CD4-positive, alpha-beta memory T cell (primary cell): ENCODE measurements at places on chromosomes 3 and 15.

- DNase-seq, result no peak
Observed at GRCh38 chr15:86591158-86591557, 511.5 kb downstream of the AGBL1 start.

DNA sequence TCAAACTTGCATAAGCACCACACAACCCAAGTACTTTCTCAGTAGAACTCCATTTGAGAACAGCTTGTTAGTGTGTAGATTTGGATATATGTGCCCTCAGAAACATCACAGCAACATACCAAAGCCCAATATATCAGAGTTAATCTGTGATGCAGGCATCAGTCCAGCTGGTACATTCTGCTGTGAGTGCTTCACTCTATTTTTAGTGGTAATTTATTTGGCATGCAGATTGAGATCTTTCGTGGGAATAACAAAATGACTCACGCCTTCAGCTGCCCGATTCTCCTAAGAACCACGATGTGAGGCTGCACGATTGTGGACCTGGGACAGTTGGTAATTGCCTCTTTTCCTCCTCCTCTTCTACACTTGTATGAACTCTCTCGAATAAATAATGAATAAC, 730.7 kb downstream of the SQOR start:
- DNase-seq, result no peak

DNA sequence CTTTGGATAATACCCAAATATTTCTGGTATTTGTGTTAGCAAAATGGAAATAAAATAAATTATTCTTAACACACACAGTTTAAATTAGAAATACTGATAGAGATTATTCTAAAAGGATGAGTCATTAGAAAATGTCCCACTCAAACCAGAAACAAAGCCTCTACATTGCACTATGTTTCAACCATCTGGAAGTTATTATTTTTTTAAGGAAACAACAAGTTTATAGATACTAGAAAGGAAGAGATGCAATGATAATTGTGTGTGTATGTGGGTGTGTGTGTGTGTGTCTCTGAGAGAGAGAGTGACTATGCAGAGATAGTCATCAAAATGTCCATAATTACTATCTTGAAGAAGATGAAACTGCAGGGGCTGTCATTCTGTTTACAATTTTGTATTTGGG, 1340.5 kb downstream of the ROBO1 start:
- no peak for DNase-seq

DNA sequence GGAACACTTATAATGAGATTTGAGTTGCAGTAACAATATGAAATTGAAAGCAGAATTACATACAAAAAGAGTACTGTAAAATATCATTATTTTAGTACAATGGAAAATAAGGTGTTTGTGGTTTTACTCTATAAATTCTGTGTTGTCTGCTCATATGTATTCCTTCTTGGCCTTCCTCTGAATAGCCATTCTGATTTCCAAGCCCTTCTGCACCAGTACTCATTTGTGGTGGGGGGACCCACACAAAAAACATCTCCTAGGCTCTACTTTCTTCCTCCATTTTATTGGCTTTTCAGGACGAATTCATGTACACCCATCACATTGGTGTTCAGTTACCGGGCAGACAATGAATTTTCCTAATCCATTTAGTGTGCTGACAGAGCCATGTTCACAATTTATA, 338.2 kb downstream of the ERC2 start:
- DNase-seq, result no peak

DNA sequence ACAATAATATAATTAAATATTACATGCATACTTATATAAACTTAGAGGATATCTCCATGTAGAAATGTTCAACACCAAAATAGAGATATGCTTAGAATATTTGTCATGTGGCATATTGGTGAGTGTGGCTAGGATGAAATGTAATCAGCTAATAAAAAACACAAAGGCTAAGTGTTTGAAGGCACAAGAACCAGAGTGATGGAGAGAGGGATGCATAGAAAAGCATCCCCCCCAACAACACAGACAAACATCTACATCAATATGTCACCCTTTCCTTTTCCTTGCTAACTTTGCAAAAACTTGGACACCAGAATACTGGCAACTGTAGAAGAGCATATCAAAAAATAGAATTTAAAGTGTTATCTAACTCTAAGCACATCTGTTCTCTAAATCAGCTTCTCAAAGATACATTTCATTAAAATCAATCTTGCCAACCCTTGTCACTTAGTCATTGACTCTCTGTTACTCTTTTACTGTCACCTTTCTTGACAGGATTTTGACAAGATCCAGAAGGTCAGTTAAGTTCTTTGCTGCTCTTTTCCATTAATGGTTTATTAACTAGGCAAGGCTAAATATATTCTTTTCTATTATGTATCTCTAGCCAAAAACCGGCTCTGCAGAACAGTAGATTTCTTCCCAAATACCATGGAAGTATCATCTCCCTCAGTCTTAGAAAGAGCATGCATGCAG, 695.9 kb downstream of the OTOL1 start:
- no peak for DNase-seq

DNA sequence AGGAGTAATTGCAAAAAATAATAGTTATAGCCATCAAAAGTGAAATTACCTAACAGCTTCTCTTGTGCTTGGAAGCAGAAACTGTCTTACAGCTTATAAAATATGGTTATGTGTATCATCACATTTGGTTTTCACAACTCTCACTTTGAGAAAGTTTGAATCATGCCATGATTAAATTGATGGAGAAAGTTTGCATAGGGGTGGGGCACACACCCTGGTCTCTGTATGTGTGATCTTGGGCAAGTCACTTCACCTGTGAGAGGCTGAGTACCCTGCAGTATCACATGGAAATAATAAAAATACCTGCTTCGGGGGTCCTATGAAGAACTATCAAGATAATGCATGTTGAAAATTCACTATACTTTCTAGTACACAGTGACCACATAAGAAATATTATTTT, 471.4 kb downstream of the RAP2B start:
- DNase-seq, result no peak

DNA sequence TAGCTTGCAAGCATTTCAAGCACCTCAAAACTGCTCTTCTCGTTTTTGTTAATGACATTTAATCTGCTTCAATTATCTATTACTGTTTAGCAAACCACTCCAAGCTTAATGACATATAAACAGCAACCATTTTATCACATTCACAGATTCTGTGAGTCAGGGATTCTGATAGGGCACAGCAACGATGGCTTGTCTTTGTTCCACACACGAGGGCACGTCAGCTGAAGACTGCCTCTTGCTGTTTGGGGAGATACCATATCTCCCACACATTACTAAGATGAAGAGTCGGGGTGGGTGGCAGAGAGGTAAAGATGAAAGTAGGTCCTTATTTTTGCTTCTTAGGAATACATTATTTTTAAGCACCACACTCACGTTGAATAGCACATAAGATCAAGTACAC, 19.3 kb downstream of the CPOX start:
- DNase-seq, result no peak

DNA sequence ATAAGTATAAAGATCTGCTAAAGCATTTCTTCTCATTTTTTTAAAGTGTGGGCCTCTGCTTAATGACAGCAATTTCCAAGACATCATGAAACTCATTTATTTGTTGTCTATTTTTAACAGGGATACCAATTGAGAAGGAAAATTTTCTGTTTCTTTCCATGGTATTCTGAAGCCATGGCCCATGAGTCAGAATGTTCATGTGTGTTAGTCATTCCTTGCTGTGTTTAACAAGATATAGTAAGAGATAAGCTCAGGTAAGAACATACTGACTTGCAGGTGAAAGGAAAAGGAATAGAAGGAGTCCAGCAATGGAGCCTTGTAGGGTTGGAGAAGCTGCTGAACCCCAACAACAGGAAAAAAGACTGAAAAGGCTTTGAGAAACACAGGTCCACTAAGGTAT, 17.0 kb upstream of the ARID3B start:
- DNase-seq, result no peak

DNA sequence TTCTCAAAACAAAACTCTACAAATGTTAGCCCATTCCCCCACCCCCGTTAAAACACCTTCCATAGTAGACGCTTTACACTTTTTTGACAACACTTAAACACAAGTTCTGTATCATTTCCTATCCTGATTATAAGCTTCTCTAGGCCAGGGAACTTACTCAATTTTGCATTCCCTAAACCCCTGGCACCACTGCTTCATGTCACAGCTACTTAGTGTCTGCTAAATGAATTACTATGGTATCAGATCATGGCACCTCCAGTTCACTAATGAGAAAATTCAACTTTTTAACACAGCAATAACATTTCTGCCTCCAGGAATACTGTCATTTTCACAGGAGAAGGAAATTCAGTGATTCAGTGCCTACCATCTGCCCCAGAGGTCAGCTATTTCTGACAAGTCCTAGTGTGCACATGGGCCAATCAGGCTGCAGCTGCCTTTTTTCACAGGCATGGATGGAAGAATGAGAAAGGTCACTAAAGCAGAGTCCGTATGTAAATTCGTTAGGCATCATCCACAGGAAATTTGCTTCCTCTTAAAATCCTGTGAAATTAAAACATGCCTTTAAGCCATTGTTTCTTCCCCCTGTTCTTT, 18.5 kb downstream of the SFMBT1 start:
- no peak for DNase-seq

DNA sequence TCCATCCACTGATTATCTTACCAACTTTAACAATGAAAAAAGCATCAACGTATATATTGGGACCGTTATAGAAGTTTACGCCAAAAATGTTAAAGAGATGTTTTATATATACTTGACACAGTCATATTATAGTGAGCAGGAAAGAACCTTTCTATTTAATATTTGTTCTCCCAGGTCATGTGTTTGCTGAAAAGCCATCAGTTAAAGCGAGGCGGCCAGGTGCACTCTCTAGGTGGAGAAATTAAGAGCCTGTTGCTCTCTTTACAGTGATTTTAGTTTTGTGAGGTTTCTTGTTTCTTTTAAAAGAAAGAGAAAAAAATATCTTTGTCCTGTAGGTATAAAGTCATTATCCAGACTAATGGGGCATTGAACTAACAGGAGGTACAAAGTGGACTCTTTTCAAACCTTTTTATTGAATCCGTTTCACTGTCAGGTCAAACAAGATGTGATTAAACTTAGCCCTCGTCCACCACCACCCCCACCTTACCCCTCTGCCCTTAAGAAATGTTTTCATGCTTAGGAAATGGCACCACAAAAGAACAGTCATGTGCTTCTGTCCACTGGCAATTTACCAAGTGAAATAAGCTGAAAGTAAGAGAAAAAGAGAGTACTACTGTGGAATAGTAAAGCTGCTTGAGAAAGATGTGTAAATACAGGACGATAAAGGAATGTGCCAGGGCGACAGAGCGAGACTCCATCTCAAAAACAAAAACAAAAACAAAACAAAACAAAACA, 279.9 kb downstream of the PTPRG start:
- no peak for DNase-seq

- no peak for DNase-seq
Observed at GRCh38 chr15:26864664-26865191, 2.1 kb upstream of the GABRA5 start.

- no peak for DNase-seq
Observed at GRCh38 chr15:81507831-81508230, 133.8 kb upstream of the TMC3 start.

DNA sequence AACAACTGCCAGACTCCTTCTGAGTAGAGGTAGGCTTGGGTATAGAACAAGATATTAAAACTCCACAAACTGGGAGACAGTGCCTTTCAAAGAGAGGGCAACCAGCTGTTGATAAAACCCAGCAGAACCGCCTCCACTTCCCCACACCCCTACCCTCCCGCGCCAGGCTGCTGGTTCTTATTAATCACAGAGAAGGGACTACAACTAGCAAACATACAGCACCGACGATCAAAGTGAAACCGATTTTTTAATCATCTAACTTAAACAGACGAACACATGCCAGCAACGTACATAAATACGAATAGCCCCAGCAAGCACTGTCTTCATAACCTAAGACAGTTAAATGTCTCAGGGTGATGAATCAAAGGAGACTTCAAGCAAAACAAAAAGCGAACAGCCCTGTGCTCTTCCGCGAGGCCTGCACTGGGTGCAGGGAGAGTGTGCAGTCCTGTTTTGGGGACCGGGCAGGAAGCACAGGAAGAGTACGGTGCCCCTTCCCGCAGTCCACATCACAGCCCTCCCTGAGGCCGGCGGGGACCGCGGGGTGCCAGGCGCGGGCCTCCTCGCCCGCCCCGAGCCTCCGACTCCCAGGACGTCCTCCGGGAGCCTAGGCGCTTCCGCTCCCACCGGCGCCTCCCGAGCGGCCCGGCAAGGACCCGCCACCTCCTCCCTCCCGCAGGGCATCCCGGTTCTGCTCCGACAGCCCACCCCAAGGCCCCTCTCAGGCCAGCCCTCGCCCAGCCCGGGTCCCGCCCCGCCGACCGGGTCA, 75.1 kb upstream of the VGLL4 start:
- peak; percentile 38 for DNase-seq

DNA sequence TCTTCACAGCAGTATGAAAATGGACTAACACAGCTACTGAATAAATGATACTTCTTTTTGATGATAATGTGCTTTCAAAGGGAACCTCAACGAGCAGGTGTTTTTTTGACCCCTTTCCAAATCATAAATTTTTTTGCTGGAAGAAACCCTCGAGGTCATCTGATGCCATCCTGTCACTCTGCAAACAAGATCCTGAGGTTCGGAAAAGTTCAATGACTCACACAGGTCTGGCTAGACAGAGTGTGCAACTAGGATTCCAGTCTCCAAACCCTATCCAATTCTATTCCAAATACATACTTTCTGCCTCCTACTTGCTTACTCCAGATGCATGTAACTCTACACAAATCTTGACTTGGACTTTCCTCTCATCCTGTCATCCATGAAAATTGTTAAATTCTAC, 124.7 kb downstream of the NEDD4 start:
- DNase-seq, result no peak

GRCh38 chr15:22810853-22811338, 24.5 kb downstream of the NIPA1 start:
- DNase-seq, result no peak

GRCh38 chr15:94744080-94744793, 512.9 kb downstream of the MCTP2 start:
- DNase-seq, result no peak

- no peak for DNase-seq
Observed at GRCh38 chr3:38129058-38129457, 7.9 kb downstream of the ACAA1 start.

DNA sequence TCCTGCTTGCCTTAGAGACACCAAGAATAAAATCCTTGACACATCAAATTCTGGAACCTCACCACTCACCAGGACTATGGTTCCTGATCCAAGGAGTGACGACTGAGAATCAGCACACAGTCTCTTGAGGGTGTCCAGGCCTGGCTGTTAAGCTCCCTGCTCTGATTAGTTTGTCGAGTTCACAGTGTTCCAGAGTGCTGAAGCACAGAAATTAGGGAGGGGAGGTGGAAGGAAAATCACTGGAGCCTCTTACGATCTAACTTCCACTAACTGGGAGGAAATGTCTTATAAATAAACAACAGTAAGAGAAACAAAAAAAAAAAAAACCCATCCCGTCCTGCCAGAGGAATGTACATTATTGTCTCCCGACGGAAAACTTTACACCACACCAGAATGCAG, 330.2 kb downstream of the TIGIT start:
- DNase-seq, result no peak

- no peak for DNase-seq
Observed at GRCh38 chr15:90558171-90558573, 28.4 kb downstream of the CRTC3 start.
